ENCODE measurements at places on chromosomes 4 and X. TPM values are rescaled to one million over a fixed set of nuclear protein-coding genes. Genes with fewer than 3 reads are reported as not detected.

The CXCL11 gene
- 0.53 TPM for total RNA-seq

The SYTL5 gene
- total RNA-seq, result not detected

The CDS1 gene
- total RNA-seq, result not detected

The TCEAL5 gene
- total RNA-seq, result not detected

The SPIN2A gene
- 0.89 TPM for total RNA-seq

The FBXO8 gene
- total RNA-seq, result 16.8 TPM

The S100P gene
- 1.3 TPM for total RNA-seq

The BGN gene
- not detected for total RNA-seq

The FAM9B gene
- total RNA-seq, result not detected

DNA sequence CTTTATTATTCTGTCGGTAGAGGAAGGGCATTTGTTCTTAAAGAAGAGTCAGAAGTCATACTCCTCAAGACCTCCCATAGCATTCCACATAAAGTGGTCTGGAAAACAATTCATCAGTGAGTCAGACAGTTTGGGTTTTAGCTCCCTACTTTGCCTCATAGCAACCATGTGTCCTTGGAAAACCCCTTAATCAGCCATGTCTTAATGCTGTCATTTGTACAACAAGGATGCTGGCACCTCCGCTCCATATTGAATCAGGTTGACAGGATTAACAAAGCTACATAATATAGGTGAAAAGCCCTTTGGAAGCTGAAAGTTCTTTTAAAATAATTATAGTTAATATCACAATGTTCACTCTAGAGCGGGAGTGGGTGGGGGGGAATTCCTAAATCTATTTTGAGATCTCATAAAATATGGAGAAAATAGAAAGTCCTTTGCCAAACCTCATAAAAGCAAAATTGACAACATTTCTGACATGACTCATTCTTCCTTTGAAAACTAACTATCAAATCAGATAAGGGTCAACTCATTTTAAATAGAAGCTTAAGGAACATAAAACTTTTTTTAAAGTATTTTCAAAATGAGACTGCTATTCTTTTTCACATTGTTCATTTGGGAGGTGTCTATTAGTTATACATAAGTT, 37.3 kb upstream of the GUCY1A1 start:
- H3K27me3 ChIP-seq, result no peaks in the 10 kb centered on the region
- no peak overlapping the region for H3K4me3 ChIP-seq
- H3K36me3 ChIP-seq, result no peaks in the 10 kb centered on the region
- no peaks in the 10 kb centered on the region for H3K4me1 ChIP-seq
- DNase-seq, result no peak
- H3K27ac ChIP-seq, result no peak overlapping the region

GRCh38 chr4:77193511-77194102, 36.6 kb downstream of the CCNG2 start:
- H3K4me1 ChIP-seq, result peaks cover 18% of the 10 kb centered on the region
- H3K27ac ChIP-seq, result peak overlapping the region; percentile 82
- H3K4me3 ChIP-seq, result peak overlapping the region; percentile 68
- DNase-seq, result peak; percentile 81
- H3K27me3 ChIP-seq, result peaks cover 12% of the 10 kb centered on the region

- peak; percentile 46 for DNase-seq
- H3K4me1 ChIP-seq, result peaks cover 11% of the 10 kb centered on the region
- peaks cover 29% of the 10 kb centered on the region for H3K36me3 ChIP-seq
- no peak overlapping the region for H3K4me3 ChIP-seq
- H3K27me3 ChIP-seq, result no peaks in the 10 kb centered on the region
These were observed 5.3 kb upstream of the CFP start for GRCh38 chrX:47634871-47635575.

- no peak overlapping the region for H3K27ac ChIP-seq
- no peak for DNase-seq
- no peaks in the 10 kb centered on the region for H3K36me3 ChIP-seq
- H3K27me3 ChIP-seq, result no peaks in the 10 kb centered on the region
These were observed 62.3 kb downstream of the UCHL1 start for GRCh38 chr4:41318839-41319530.

DNA sequence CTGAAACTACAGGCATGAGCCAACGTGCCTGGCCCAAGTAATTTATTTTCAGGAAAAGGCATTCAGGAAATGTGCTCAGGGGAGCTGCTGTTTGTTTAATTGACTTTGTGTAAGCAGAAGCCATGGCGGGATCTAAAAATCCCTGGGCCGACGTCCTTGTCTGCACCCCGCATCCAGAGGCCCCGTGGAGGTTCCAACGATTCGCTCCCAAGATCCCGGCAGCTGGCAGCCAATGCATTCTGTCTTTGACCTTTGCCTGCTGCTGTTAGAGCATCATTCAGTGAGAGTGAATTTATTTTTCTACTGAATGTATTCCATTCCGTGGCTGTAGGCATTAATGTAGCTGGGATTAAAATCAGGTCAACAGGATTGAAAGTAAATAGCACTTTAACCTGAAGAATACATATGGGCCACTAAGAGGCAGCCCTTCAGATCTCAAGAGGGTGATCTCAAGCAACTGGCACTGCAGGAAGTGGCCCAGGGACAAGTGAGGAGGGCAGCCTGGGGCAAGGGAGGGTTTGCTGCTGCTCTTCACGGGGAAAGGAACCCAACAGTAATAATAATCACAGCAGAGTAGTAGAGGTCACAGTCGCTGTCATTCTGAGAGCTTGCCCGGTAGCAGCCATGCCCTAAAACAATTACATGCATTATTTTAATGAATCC, 75.2 kb downstream of the PSAPL1 start:
- no peaks in the 10 kb centered on the region for H3K36me3 ChIP-seq
- no peak overlapping the region for H3K4me3 ChIP-seq
- H3K4me1 ChIP-seq, result no peaks in the 10 kb centered on the region
- no peak overlapping the region for H3K27ac ChIP-seq

GRCh38 chrX:149120459-149120858, 384.6 kb downstream of the IDS start:
- H3K4me1 ChIP-seq, result no peaks in the 10 kb centered on the region
- no peak for DNase-seq
- H3K4me3 ChIP-seq, result no peak overlapping the region
- H3K27me3 ChIP-seq, result no peaks in the 10 kb centered on the region
- H3K36me3 ChIP-seq, result no peaks in the 10 kb centered on the region

- no peaks in the 10 kb centered on the region for H3K36me3 ChIP-seq
- H3K4me3 ChIP-seq, result no peak overlapping the region
- no peaks in the 10 kb centered on the region for H3K4me1 ChIP-seq
- H3K27me3 ChIP-seq, result no peaks in the 10 kb centered on the region
- H3K27ac ChIP-seq, result no peak overlapping the region
- no peak for DNase-seq
These were observed 566.8 kb upstream of the HTR2C start for GRCh38 chrX:114017086-114017485.

DNA sequence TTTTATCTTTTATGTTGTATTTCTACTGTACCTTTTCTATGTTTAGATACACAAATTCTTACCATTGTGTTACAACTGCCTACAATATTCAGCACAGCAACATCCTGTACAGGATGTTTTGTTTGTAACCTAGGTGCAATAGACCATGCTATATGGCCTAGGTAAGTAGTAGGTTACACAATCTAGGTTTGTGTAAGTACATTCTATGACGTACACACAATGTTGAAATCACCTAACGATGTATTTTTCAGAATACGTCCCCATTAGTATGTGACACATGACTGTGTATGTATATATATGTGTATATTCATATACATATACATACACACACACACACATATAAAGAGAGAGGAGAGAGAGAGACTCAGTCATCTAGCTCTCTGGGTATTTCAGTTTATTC, 103.5 kb downstream of the CLNK start:
- no peak overlapping the region for H3K27ac ChIP-seq
- no peak overlapping the region for H3K4me3 ChIP-seq
- DNase-seq, result no peak
- H3K27me3 ChIP-seq, result no peaks in the 10 kb centered on the region

- H3K36me3 ChIP-seq, result no peaks in the 10 kb centered on the region
- peaks cover 8% of the 10 kb centered on the region for H3K27me3 ChIP-seq
- no peak overlapping the region for H3K27ac ChIP-seq
- no peak for DNase-seq
- no peak overlapping the region for H3K4me3 ChIP-seq
These were observed 22.0 kb upstream of the SUPT20HL2 start for GRCh38 chrX:24335871-24336270.

- no peak overlapping the region for H3K27ac ChIP-seq
- H3K36me3 ChIP-seq, result peaks cover 6% of the 10 kb centered on the region
- H3K4me1 ChIP-seq, result peaks cover 5% of the 10 kb centered on the region
- no peaks in the 10 kb centered on the region for H3K27me3 ChIP-seq
These were observed 144.3 kb downstream of the CAMK2D start for GRCh38 chr4:113617195-113617594.

GRCh38 chr4:151678048-151678872, 82.5 kb downstream of the GATB start:
- no peak overlapping the region for H3K4me3 ChIP-seq
- no peaks in the 10 kb centered on the region for H3K4me1 ChIP-seq
- no peaks in the 10 kb centered on the region for H3K27me3 ChIP-seq
- no peak for DNase-seq

- H3K36me3 ChIP-seq, result no peaks in the 10 kb centered on the region
- H3K27ac ChIP-seq, result no peak overlapping the region
- H3K4me3 ChIP-seq, result no peak overlapping the region
- H3K27me3 ChIP-seq, result no peaks in the 10 kb centered on the region
These were observed 70.3 kb downstream of the PHOX2B start for GRCh38 chr4:41678086-41678816.

- no peak for DNase-seq
- H3K4me3 ChIP-seq, result no peak overlapping the region
- no peak overlapping the region for H3K27ac ChIP-seq
- H3K27me3 ChIP-seq, result no peaks in the 10 kb centered on the region
- H3K4me1 ChIP-seq, result no peaks in the 10 kb centered on the region
These were observed 381.6 kb upstream of the CPEB2 start for GRCh38 chr4:14620567-14621141.

DNA sequence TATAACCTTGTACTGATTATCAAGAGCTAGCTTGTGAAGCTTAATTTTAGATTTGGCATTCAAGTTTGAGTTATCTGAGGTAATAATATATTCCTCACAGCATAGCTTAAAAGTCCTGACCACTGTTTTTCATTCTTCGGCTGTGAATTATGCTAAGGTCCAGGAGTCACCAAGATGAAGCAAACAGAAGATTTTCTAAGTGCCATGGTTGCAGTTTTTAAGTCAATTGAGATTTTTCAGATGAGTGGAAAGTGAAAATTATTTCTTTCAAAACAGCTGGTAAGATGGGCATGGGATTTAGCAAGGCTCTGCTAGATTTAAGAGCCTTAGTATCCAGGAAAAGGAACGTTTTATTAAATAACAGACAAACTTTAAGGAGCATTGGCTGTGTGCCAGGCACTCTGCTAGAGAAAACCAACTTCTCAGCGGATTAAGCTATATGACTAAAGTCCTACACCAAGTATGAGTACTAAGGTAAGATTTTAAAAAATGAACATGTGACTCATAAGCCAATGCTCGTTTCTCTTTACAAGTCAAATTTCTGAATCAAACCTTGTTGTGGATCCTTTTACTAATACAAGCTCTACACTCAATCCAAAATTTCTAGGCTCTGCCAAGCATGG, 149.9 kb upstream of the IL15 start:
- no peaks in the 10 kb centered on the region for H3K27me3 ChIP-seq
- peaks cover 2% of the 10 kb centered on the region for H3K4me1 ChIP-seq
- no peaks in the 10 kb centered on the region for H3K36me3 ChIP-seq
- H3K27ac ChIP-seq, result no peak overlapping the region
- H3K4me3 ChIP-seq, result no peak overlapping the region
- DNase-seq, result no peak

- no peak overlapping the region for H3K27ac ChIP-seq
- H3K27me3 ChIP-seq, result peaks cover 8% of the 10 kb centered on the region
- DNase-seq, result no peak
- no peaks in the 10 kb centered on the region for H3K4me1 ChIP-seq
- H3K4me3 ChIP-seq, result no peak overlapping the region
- H3K36me3 ChIP-seq, result no peaks in the 10 kb centered on the region
These were observed 63.0 kb downstream of the ANK2 start for GRCh38 chr4:113112338-113112978.

GRCh38 chrX:3711331-3711917, 2.0 kb downstream of the PRKX start:
- peak overlapping the region; percentile 95 for H3K27ac ChIP-seq
- peaks cover 41% of the 10 kb centered on the region for H3K4me1 ChIP-seq
- DNase-seq, result peak; percentile 46
- peak overlapping the region; percentile 95 for H3K4me3 ChIP-seq
- peaks cover 17% of the 10 kb centered on the region for H3K36me3 ChIP-seq

GRCh38 chr4:40840985-40841571, 91.3 kb downstream of the NSUN7 start:
- no peak overlapping the region for H3K4me3 ChIP-seq
- peaks cover 4% of the 10 kb centered on the region for H3K4me1 ChIP-seq
- no peak overlapping the region for H3K27ac ChIP-seq
- peak; percentile 86 for DNase-seq
- H3K27me3 ChIP-seq, result peaks cover 17% of the 10 kb centered on the region

GRCh38 chr4:119726505-119726904, 97.9 kb upstream of the PDE5A start:
- no peaks in the 10 kb centered on the region for H3K4me1 ChIP-seq
- no peaks in the 10 kb centered on the region for H3K36me3 ChIP-seq

DNA sequence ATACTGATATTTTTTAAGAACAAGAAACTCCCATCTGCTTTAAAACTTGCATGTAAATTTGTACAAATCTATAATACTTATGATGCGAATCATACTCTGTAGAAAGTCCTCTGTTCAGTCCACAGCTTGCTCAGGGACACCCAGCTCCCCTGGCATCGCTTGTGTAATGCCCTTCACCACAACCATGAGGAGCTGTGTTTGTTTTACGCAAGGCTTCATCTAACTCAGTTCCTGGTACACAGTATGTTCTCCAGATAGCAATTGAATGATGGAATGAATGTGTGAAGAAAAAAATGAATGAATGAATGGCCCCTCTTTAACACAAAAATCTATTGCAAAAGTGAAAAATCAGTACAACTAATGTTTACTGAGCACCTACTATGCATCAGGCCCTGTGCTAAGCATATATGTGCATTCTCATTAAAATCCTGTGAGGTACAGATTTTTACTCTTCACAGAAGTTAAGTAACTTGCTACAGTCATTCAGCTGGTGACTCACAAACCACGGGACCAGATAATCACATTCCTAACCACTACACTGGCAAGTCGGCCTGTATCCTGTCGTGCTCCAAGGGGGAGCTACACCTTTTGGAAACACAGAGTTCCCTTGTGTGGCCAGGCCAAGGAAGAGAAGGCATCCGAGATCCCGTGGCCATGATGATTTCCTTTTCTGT, 58.7 kb upstream of the KDR start:
- H3K4me3 ChIP-seq, result no peak overlapping the region
- DNase-seq, result no peak
- H3K36me3 ChIP-seq, result no peaks in the 10 kb centered on the region
- H3K4me1 ChIP-seq, result no peaks in the 10 kb centered on the region
- no peak overlapping the region for H3K27ac ChIP-seq
- H3K27me3 ChIP-seq, result peaks cover 5% of the 10 kb centered on the region

DNA sequence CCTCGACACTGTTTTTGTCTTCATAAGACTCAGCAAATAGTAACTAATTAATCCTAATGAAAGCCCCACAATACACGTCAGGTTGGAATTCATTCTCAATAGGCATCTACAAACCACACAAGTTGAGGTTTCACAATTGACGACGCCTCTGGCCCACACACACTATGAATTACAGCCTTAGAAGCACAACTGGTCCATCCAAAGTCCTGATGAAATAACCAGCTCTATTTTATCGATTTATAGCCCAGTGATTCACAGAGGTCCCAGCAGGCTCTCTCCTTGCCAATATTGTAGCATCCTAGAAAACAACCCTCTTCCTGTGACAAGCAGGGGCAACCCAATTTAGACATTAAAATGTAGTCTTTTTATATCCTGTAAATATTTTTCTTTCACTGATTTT, 112.1 kb downstream of the NR3C2 start:
- no peaks in the 10 kb centered on the region for H3K36me3 ChIP-seq
- H3K4me1 ChIP-seq, result no peaks in the 10 kb centered on the region
- no peak for DNase-seq
- no peak overlapping the region for H3K4me3 ChIP-seq
- no peak overlapping the region for H3K27ac ChIP-seq
